ENCODE measurements at places on chromosomes 2 and 18.

DNA sequence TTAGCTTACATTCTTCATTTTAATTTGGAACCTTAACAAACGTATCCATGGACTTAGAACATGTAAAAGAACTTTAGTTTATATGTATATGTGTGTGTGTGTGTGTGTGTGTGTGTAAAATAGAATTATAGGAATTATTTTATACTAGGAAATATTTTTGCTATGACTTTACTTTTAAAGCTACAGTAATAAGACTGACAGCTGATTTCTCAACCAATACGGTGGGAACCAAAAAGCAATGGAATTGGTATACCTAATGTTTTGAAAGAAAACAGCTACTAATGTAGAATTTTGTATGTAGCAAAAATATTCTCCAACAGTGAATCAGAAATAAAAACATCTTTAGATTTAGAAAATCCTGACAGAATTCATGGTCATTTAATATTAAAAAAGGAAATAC is 146.5 kb upstream of the ARL4C start:
- no peak for DNase-seq

- DNase-seq: no peak
Measured at GRCh38 chr2:82959727-82960126, 1499.4 kb downstream of the SUCLG1 start.

DNA sequence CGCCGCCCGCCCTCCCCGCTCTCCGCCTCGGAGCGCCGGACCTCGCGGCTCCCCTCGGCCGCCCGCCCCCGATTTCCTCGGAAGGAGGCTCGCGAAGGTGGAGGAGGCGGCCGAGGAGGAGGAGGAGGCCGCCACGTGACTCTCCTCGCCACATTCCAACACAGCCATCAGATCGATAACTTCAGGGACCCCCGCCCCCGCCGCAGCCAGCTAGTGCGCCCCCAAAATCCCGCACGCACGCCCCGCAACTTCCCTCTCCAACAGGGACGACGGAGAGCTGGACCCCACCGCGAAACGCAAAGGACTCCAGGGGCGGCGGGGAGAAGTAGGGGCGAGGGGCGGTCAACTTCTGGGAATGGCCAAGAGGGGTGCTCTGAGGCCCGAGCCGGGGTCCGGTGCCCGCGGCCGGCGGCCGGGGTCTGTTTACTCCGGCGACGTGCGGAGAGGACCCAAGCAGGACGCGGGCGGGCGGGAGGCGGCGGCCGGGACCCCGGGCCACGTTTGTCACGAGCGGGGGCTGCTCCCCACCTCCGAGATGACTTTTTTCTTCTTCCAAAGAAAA is 2.0 kb downstream of the ZNF521 start:
- no peak for DNase-seq

GRCh38 chr2:73983322-73984202 is 1.1 kb upstream of the TET3 start:
- peak; percentile 45 for DNase-seq

- DNase-seq: no peak
Measured at GRCh38 chr18:48729404-48729803, 190.6 kb downstream of the CTIF start.

DNA sequence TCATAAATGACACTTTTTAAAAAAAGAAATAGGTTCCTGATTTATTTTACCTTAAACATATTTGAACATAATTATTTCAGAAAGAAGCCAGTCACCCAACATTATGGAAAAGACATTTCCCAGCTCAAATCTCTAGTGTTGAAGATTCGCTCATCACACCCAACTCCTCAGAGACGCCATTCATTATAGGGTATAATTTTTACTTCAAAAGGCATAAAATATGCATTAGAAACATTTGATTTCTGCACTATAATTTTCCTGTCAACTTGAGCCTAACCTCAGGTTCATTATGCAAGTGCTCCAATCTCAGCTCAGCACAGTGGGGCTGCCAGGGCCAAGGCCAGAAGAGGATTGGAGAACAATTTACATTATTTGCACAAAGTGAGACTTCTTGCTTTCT is 58.8 kb upstream of the TTN start:
- DNase-seq: no peak

GRCh38 chr2:60764736-60765534 is 8.9 kb downstream of the PAPOLG start:
- DNase-seq: no peak

GRCh38 chr2:201441409-201441808 is 9.8 kb downstream of the TRAK2 start:
- DNase-seq: no peak

GRCh38 chr2:204673877-204674276 is 128.6 kb downstream of the PARD3B start:
- DNase-seq: no peak

DNA sequence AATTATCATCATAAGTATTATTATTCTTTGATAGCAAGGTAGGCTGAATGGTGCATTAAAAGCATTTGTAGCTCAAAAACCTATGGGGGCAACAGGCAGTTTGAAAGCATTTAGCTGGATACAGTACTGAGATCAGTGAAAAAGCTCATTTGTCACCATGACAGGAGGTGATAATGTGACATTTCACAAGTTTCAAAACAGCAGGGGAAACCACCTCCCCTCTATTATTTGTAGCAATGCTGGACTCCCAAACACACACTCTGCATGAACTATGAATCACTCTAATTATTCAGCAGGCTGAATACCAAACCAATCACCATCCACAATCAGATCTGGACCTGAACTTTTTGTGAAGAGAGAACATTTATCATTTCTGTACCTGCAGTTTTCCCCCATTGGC is 63.4 kb downstream of the MYO5B start:
- DNase-seq: no peak

DNA sequence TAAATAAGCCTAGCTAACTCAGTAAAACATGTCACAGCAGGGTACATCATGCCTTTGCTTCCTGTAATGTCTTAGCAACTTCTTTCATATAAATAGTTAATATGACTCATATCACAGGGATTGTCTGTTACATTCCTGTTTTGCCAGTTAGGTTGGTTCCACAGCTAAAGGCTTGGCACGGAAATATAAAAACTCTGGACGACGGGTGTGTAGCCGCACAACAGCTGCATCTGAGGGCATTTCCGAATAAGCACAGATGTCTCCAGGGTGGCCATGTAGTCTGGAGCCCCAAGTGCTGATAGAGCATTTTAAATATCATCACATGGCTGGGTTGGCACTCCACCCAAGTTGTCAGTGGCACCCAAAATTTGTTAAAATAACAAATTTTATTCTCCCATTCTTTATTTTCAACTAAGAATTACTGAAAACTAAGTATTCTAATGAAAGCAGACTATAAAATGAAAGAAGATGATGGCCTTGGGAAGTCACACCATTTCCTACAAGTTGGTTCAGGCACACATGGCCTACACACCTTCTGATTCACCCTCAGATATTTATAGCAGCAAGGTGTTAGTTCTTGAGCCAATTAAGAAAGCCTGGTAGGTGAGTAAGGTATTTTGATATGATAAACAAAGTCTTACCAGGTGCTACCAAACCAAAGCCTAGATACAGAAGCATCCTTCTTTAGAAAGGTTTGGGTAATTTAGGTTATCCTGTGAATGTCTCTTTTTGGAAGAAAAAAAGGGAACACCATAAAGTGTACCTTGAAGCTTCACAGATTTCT is 61.8 kb upstream of the STK17B start:
- DNase-seq: no peak
